T-helper 22 cell (primary cell): ENCODE measurements at places on chromosomes 6 and 20.

- no peak for DNase-seq
Measured at GRCh38 chr6:89745096-89745495, 74.5 kb downstream of the MDN1 start.

GRCh38 chr20:57654998-57655808 is 35.0 kb upstream of the ZBP1 start:
- DNase-seq, result no peak

- DNase-seq, result no peak
Measured at GRCh38 chr6:165298402-165298801, 11.0 kb downstream of the C6orf118 start.

DNA sequence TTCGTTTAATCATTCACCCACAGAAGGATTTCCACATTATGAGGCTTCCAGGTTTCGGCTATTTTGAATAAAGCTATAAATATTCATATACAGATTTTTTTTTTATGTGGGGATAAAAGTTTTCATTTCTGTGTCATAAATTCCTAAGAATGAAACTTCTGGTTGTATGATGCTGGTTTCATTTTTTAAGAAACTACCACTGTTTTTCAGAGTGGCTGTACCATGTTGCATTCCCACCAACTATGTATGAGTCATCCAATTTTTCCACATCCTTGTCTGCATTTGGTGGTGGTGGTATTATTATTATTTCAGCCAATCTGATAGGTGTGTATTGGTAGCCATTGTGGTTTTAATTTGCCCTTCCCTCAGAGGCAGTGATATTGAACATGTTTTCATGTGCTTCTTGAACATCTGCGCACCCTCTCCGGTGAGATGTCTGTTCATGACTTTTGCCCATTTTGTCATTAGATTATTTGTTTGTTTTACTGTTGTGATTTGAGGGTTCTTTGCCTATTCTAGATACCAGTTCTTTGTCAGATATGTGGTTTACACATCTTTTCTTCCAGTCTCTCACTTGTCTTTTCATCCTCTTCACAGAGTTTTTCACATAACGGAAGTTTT is 75.5 kb downstream of the DOK5 start:
- DNase-seq, result no peak

- DNase-seq, result peak; percentile 60
Measured at GRCh38 chr6:90411292-90411781, 114.7 kb upstream of the BACH2 start.

- DNase-seq, result no peak
Measured at GRCh38 chr6:129966125-129966524, 52.3 kb upstream of the L3MBTL3 start.

DNA sequence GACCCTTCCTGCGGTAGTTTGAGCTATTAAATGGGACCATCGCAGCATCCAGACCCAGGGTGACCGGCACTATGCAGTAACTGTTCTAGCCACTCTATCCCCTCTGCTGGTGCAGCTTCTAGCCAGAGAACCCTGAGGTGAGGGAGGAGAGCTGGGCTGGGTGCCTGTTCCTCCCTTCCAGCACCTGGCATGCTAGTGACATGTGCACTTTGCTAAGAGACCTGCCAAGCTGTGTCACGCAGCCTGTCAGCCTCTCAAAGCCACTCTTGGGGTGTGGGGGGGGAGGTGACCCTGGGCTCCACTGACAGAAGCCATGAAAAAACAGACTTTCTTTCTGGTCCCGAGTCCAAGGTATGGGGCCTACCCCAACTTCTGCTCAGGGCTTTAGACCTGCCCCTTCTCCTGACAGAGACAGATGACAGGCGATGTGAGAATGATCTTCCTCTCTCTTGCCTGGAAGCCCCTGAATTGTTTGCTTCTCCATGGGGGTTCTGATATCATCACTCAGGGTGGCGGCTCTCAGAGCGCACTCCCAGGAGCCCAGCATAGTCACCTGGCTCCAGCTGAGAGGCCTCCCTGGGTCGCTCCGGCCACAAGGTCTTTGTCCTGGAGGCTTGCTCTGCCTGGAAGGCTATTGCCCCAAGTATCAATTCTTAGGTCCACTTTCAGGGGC is 47.2 kb upstream of the MLN start:
- no peak for DNase-seq

DNA sequence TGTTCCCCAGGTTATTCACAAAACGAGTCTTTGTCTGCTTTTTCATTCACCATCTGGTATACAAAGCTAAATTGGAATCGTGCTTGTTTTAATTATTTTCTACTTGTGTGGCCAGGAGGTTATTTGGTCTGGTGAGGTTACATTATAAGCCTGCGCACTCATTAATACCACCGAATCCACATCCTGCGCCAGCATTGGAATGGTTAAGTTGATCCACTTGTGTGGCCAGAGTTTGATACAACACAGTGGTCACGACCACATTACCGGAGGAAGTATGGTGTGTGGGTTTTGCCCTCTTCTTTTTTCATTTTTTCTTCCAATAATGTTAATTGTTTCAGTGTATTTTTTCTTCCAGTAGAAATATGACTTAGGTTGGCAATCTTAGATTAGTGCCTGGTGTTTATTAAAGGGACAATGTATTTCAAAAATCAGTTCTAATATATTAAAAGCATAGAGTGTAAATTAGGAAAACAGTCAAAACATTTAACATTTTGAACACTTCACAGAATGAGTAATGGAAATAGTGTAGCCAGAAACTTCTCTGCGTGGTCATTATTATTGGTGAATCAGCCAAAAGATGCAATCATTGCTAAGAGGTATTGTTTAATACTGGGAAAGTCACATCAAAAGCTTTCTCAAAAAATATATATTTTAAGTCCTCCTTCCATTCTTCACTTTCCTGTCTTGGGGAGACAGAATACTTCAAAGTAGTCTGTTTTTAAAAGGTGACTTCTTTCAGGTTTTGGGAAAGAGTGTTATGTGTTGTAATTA is 84.5 kb downstream of the JARID2 start:
- no peak for DNase-seq

DNA sequence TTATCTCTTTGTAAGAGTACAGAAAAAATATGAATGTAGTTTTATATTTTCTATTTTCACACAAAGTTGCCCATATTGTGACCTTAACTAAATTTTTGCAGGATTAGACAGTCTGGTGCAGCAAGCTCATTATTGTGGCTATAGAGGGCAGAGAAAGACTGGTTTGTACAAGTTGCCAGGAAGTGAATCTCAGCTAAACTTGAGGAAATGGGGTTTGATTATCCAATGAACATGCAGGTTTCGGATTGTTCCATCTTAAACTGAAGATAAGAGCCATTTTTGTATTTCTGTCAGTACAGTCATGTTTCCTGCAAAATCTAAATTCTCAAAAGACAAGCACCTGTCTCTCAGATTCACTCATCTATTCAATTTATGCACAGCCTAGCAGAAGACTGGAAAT is 390.9 kb downstream of the MMUT start:
- no peak for DNase-seq

DNA sequence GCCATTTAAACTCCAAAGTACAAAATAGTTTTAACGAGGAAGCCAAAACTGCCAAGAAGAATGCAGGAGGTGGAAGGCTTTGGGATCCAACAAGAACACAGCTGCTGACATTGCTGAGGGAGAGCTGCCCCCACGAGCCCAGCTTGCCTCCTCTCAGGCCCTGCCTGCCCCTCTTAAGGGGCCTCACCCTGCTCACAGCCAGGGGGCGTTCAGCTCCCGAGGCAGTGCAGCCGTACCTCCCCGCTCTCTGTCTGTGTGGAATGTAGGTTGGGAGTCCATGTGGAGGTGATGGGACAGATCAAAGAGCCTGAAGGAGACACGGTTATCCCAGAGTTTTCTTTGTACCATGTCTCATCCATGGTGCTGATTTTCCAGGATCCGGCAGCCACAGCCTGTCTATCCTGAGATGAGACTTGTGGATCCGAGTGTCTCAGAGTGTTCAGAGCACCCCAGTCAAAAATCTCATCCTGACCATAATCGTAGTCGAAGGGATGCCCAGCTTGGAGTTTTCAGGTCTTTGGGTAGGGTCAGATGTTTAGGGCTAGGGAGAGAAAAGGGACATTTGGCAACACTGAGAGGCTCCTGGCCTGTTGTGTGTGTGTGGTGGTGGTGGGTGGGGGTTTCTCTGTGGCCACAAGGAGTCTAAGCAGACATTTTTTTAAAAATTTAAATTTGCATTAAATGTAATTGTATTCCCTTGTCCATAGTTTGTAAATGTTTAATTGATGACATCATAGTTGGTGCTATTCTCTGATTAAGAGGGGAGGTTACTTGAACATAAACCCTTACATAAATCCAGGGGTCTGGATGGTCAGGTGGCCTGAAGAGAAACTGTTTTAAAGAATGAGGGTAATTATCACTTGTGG is 111.4 kb upstream of the CLDN20 start:
- no peak for DNase-seq
